ENCODE measurements at places on chromosomes 1 and 21. TPM values are rescaled to one million over a fixed set of nuclear protein-coding genes. Genes with fewer than 3 reads are reported as not detected.
A peak's percentile ranks its signal among the peaks of the same experiment; 100 is the strongest.

DNA sequence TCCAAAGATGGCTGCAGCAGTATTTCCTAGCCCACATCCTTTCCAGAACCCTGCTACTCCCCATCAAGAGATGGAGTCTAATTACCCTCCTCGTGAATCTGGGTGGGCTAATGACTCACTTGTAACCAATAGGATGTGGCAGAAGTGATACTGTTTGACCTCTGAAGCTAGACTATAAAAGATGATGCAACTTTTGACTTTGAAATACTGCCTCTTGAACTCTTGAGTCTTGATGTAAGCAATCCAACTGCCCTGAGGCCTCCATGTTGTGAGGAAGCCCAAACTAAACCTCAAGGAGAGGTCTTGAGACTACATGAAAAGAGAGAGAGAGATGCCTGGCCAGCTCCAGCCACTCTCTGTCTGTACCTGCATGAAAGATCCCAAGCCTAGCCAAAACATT, 29.5 kb downstream of the LMO4 start:
- no peak for DNase-seq
- no peaks in the 10 kb centered on the region for H3K27me3 ChIP-seq
- H3K4me3 ChIP-seq = no peak overlapping the region
- no peaks in the 10 kb centered on the region for H3K4me1 ChIP-seq
- no peak overlapping the region for H3K27ac ChIP-seq
- H3K36me3 ChIP-seq = no peaks in the 10 kb centered on the region

NOC2L gene
- total RNA-seq = 187 TPM

DNA sequence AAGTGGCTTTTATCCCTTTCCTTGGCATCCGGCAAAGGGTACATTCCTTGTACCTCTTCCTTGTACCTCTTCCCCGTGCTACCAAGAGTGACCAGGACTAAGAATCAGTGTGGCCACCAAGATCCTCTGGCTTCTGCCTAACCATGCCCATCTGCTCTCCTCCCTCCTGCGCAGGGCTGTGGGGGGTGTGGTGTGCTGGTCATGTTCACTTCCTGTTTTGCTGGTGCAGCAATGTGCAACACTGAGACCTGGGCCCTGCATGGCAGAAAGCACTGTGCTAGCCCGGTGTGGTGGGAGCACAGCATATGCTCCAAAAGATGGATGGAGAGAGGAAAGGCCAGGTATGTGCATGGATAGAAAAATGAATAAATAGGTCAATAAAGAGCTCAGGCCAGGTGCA, 33.3 kb upstream of the TENT5C start:
- H3K27ac ChIP-seq = no peak overlapping the region
- DNase-seq = peak; percentile 18

- no peak overlapping the region for H3K27ac ChIP-seq
- H3K36me3 ChIP-seq = peaks cover 32% of the 10 kb centered on the region
- no peaks in the 10 kb centered on the region for H3K27me3 ChIP-seq
- DNase-seq = no peak
- H3K4me3 ChIP-seq = no peak overlapping the region
Measured at GRCh38 chr21:41378849-41379248, 17.0 kb downstream of the MX2 start.

YIPF1 gene
- total RNA-seq = 17.2 TPM

- no peaks in the 10 kb centered on the region for H3K4me1 ChIP-seq
- no peaks in the 10 kb centered on the region for H3K36me3 ChIP-seq
- H3K27me3 ChIP-seq = no peaks in the 10 kb centered on the region
Measured at GRCh38 chr1:22579541-22580155, 16.4 kb downstream of the EPHA8 start.

GRCh38 chr1:29166291-29166878, 15.3 kb downstream of the SRSF4 start:
- no peaks in the 10 kb centered on the region for H3K27me3 ChIP-seq
- H3K4me3 ChIP-seq = no peak overlapping the region

GRCh38 chr1:47189844-47190508, at the start of gene PDZK1IP1:
Gene PDZK1IP1, minus strand, starts transcription at chr1:47190036. Its CDS starts 104 bp downstream, at chr1:47189932.
- H3K36me3 ChIP-seq = no peaks in the 10 kb centered on the region
- H3K4me3 ChIP-seq = no peak within 1 kb of the TSS
- no peaks in the 10 kb centered on the region for H3K4me1 ChIP-seq
- H3K27ac ChIP-seq = peak within 1 kb of the TSS; percentile 47
- no peaks in the 10 kb centered on the region for H3K27me3 ChIP-seq

GRCh38 chr1:65235867-65236805, 73.2 kb upstream of the DNAJC6 start:
- H3K27ac ChIP-seq = no peak overlapping the region
- H3K4me1 ChIP-seq = no peaks in the 10 kb centered on the region
- H3K4me3 ChIP-seq = no peak overlapping the region
- no peaks in the 10 kb centered on the region for H3K27me3 ChIP-seq
- H3K36me3 ChIP-seq = no peaks in the 10 kb centered on the region

- no peak overlapping the region for H3K27ac ChIP-seq
- peaks cover 6% of the 10 kb centered on the region for H3K4me1 ChIP-seq
- no peaks in the 10 kb centered on the region for H3K27me3 ChIP-seq
- no peaks in the 10 kb centered on the region for H3K36me3 ChIP-seq
- no peak for DNase-seq
- no peak overlapping the region for H3K4me3 ChIP-seq
Measured at GRCh38 chr1:51551848-51552296, 32.8 kb upstream of the EPS15 start.

KRTAP10-8 gene
- not detected for total RNA-seq

Data from CD8-positive, alpha-beta memory T cell (primary cell).